ENCODE measurements at places on chromosomes 3 and 15. TPM values are rescaled to one million over a fixed set of nuclear protein-coding genes. Genes with fewer than 3 reads are reported as not detected.

Gene FHIT
- 1.6 TPM for total RNA-seq

Gene SPINK8
- total RNA-seq, result not detected

Gene EOMES
- total RNA-seq, result 6.9 TPM

Gene YEATS2
- 56.7 TPM for total RNA-seq

Gene ST8SIA2
- total RNA-seq, result 56.3 TPM

Gene TAGLN3
- 174 TPM for total RNA-seq

Gene CEP19
- 10.6 TPM for total RNA-seq

Gene CELF6
- 11.4 TPM for total RNA-seq

Gene GP9
- total RNA-seq, result not detected

Gene PRTG
- 2.4 TPM for total RNA-seq

Gene CACNA1D
- 21.6 TPM for total RNA-seq

Gene ZNF80
- total RNA-seq, result not detected

Gene SLC28A1
- not detected for total RNA-seq

Gene NMNAT3
- 6.9 TPM for total RNA-seq

Gene C3orf52
- total RNA-seq, result 0.41 TPM

Gene GRM2
- 6.5 TPM for total RNA-seq

Gene CPLX3
- total RNA-seq, result 0.82 TPM

Gene EEFSEC
- total RNA-seq, result 7.7 TPM

Gene SH3BP5
- 67.7 TPM for total RNA-seq

Gene RETNLB
- not detected for total RNA-seq

Gene STXBP5L
- total RNA-seq, result 11.0 TPM

Gene ZCWPW2
- total RNA-seq, result 4.9 TPM

Gene LRRC3B
- 39.9 TPM for total RNA-seq

Gene ALPK3
- 0.82 TPM for total RNA-seq

Gene CAPN7
- total RNA-seq, result 45.7 TPM

Gene LDHAL6B
- not detected for total RNA-seq

Gene EDEM1
- total RNA-seq, result 5.3 TPM

Gene TMC3
- under 0.01 TPM for total RNA-seq

Gene THOC7
- 48.1 TPM for total RNA-seq

Gene CPA3
- total RNA-seq, result not detected

Gene ICE2
- 38.3 TPM for total RNA-seq

Gene CP
- not detected for total RNA-seq

Gene POTEB2
- not detected for total RNA-seq

Gene PLA2G4E
- not detected for total RNA-seq

Gene WHAMM
- total RNA-seq, result 4.9 TPM

Gene MITF
- 1.6 TPM for total RNA-seq

Gene PLSCR5
- under 0.01 TPM for total RNA-seq

Gene FANCD2OS
- total RNA-seq, result not detected

Gene CCK
- 54.6 TPM for total RNA-seq

Gene COMMD4
- 21.2 TPM for total RNA-seq

Gene NDN
- total RNA-seq, result 97.0 TPM

Gene GOLGA8O
- total RNA-seq, result under 0.01 TPM

Gene GPR160
- 2.9 TPM for total RNA-seq

Gene ARGFX
- not detected for total RNA-seq

Gene LTF
- 0.41 TPM for total RNA-seq

Gene UPK1B
- total RNA-seq, result not detected

Gene RLBP1
- 3.3 TPM for total RNA-seq

Gene COL6A5
- under 0.01 TPM for total RNA-seq

Gene SKOR1
- 0.41 TPM for total RNA-seq

Gene CHL1
- total RNA-seq, result 1,010 TPM

Gene FGD5
- 2.9 TPM for total RNA-seq

Gene SLC9C1
- 0.41 TPM for total RNA-seq

Measured in frontal cortex (tissue), 4 donors.